Fibroblast of the aortic adventitia (primary cell): ENCODE measurements at places on chromosomes 16 and 17.

DNA sequence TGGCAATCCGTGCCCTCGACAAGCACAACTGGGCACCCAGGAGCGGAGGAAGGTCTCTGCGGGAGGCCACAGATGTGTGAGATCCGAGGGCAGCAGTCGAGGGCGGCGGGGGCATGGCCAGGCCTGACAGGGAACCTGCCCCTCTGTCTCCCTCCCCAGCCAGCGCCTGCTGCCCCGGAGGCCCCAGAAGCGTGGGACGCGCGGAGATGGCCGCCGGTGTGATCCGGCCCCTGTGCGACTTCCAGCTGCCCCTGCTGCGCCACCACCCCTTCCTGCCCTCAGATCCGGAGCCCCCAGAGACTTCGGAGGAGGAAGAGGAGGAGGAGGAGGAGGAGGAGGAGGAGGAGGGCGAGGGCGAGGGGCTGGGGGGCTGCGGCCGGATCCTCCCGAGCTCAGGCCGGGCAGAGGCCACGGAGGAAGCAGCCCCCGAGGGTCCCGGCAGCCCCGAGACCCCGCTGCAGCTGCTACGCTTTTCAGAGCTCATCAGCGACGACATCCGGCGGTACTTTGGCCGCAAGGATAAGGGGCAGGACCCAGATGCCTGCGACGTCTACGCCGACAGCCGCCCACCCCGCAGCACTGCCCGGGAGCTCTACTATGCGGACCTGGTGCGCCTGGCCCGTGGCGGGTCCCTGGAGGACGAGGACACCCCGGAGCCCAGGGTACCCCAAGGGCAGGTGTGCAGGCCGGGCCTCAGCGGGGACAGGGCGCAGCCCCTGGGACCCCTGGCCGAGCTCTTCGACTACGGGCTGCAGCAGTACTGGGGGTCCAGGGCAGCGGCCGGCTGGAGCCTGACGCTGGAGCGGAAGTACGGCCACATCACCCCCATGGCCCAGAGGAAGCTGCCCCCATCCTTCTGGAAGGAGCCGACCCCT lies 1.7 kb downstream of the PERCC1 start:
- DNase-seq, result no peak

DNA sequence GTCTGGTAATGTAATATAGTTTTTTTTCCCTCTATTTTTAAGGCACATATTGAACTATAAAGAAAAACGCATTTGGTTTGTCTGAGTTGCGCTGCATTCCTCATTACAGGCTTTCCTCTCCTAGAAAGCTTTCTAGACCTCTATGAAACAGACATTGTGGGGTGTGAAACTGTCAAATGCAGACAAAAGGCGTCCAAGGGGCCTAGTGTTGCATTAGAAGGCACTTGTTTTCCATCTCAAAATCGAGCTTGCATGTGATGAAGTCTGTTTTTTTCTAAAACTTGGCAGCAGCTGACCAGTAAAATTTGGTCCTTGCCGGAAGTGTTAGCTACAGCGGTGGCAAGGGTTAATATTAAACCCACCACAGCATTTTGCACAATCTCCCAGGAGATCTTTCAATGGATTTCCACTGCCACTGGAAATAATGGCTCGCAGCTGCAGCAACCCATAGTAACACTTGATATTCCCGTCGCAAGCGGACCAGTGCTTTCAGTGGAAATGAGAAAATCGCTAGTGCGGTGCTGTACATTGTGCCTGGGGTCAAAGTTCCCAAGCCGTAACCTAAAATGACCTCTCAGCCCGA lies 602.6 kb downstream of the KCNJ2 start:
- DNase-seq, result no peak

- DNase-seq, result no peak
These were observed 563 bp downstream of the ZCCHC14 start for GRCh38 chr16:87492291-87492630.

DNA sequence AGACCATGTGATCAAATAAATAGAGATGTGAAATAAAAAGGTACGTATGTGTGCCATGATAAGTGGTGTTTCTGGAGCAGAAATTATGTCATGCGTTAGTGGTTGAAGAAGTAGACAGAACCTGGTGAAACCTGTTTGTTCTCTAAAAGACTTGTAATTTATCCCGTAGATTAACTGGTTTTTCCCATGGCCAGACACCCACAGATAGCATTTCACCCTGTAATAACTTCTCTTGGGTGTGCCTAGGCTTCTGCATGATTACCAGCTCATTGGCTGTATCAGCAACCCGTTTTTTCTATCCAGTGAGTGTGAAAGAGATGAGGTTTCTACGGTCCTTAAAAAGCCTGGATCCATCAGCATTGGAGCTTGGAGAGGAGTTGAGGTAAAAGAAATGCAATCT lies 471.3 kb downstream of the NPIPA7 start:
- DNase-seq, result no peak

DNA sequence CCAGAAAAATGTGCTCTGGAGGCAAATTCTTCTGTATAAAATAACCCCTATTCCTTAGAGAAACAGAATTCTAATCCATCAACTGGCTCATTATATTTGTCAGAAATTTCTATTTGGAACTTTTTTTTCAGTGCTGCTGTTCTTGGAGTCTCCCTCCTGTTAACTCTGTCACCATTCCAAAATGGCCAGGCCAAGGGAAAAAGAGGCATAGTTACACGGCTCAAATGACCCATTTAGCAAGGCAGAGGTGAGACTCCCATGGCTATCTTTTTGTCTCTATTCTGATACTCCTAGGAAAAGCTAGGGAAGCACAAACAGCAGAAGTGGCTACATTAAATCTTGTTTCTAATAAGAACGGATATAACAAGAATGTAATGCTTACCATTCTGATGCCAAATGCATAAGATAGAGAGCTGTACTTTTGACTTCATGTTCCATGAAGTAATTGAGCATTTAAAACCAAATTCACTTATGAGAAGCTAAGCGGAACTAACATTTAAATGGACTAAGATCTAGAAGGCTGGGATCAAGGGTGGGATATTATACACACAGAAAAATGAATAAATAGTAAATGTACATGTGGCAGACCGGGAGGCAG lies 64.4 kb upstream of the CORO6 start:
- DNase-seq, result no peak

- no peak for DNase-seq
These were observed 29.5 kb downstream of the NSMCE1 start for GRCh38 chr16:27239026-27239425.

DNA sequence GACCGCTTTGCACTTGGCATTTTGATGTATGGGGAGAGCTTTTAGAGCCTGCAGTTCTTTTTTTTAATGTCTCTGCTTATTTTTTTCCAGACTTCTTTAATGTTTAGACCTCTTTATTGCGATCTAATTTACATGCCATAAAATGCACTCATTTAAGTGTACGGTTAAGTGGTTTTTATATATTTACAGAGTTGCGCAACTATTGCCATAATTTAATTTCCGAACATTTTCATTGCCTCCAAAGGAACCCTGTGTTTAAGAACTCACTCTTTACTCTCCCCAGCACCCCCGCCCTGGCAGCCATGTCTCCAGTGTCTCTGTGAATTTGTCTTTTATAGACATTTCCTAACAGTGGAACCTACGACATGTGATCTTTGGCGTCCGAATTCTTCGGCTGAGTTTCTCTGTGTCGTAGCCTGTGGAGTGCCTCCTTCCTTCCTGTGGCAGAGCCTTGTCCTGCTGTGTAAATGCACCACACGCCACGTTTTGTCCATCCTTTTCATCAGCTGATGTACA lies 24.0 kb downstream of the ZNF750 start:
- no peak for DNase-seq

DNA sequence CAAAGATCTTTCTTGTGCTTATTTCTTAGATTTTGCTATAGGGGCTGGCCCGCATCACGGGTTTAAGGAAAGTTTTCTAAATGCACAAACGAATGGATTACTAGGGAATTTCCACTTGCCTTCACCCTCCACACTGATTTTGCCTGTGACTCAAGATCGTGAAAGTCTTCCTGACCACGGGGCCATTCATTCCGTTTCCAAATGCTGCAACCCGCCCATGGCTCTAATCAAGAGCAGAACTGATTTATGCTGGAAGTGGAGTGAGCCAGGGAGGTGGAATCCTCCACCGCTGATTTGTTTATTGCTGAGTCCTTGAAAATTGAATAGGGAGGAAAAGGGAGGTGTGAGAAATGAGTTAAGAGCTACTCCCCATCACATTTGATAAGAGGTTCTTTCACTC lies 52.4 kb downstream of the CA10 start:
- no peak for DNase-seq

DNA sequence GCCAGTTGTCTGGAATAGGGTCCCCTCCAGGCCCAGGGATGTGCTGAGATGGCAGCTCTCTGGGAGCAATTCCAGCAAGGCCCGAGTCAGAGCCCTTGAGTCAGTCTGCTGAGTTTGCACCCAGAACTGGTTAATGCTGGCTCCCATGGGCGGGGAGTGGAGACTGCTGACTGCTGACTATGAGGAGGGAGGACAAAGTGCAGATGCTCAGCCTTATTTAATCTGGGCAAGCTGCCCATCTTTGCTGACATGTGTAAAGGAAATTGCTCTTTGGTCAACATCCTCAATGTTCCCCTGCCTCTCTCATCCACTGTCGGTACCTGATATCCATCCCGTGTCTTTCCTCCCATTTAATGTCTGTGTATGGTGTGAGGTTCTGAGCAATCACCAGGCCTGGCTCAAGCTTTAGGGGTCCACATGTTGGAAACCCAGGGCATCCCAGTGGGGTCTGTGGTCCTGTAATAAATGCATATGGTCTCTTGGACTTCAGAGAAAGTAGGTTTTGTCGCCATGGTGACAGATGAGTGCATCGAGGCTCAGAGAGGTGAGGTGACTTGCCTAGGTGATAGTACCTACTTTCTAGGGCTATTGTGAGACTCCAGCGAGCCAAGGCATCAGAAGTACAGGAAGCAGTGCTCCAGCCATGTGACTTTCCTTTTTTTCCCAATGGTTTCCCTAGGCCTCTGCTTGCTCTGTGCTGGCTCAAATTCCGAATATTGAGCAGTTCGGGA lies 20.0 kb upstream of the RNF135 start:
- DNase-seq, result peak; percentile 91

DNA sequence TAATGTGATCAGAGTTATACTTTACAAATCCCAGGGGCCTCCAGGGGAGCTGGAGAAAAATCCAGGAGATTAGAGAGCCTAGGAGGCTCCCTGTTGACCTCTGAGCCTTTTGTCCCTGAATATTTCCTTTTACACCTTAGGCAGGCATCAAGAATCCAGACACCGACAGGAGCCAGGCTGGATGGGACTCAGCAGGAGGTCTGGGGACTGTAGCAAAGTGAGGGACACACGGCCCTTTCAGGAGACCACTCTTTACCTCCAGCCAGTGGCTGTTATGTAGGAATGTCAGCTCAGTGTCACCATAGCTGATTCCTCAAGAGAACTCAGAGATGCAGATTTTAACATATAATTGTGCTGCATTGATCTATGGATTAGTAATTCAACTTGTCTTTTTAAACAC lies 198.4 kb downstream of the SHISA9 start:
- no peak for DNase-seq

DNA sequence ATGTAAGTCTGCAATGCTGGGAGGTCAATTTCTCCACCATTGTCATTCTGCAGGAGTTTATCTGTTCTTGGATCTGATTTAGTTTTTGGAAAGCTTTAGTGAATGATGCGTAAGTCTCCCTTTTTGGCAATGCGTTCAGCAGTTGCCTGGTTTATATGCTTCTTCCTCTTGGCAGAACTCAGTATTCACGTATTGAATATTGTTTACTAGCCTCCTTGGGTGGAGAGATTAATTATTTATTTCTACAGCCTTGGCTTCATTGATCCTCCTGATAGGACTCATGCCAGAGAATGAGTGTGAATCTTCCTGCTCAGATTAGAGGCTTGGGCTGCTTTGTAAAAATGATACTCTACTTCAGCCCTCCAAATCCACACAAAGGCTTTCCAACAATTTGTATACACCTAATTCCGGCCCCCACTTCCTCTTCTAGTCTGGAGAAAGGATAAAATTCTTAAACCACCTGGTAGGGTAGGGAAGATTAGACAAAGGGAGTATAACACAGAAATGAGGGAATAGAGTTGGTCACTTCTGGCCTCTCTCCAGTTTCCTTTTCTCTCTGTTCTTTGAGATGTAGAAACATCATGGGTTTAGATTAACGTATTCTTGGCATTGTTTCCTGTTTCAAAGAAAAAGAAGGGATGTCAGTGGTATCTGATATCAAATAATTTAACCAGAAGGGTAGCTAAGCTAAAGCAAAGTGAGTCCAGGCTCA lies 929.8 kb downstream of the KCNJ2 start:
- DNase-seq, result no peak

- DNase-seq, result no peak
These were observed 62.9 kb upstream of the AMZ2 start for GRCh38 chr17:68184816-68185436.

GRCh38 chr16:78639775-78640174 lies 540.3 kb downstream of the WWOX start:
- no peak for DNase-seq

DNA sequence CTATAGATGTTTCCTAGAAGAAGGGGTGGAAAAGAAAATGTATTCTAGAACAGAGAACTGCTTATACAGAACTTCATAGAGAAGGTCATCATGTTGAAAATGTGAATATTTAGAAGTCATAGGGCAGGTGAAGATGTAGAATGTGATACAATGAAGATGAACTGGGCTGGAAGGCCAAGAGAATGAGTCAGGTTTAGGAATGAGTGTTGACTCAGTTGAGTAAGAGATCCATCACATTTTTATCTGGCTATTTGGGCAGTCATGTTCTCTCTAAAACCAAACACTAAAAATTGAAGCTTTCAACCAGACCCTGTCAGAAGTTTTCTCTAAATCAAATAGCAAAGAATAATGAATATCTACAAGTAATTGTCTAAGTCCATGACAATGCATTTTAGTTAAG lies 660.5 kb downstream of the KCNJ2 start:
- DNase-seq, result no peak

DNA sequence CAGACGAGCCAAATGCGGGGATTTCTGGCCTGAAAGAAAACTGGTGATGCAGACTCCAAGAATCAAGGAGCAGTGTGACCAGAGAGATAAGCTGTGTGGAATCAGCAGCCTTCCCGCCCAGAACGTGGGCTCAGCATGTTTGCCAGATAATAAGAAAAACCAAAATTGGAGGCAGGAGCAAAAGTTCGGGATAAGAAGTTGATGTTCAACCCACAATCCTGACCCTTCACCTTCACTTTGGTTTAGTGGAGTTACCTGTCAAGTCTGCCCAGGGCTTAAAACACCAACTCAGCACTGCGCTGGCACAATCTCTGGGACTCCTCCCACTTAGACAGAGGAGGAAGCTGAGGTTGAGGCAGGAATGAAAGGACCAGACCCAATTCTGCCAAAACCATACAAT lies 3.1 kb downstream of the SLC43A2 start:
- DNase-seq, result peak; percentile 23

GRCh38 chr17:55617441-55617840 lies 105.2 kb downstream of the TMEM100 start:
- DNase-seq, result no peak

GRCh38 chr17:20996724-20997615 lies 45.8 kb downstream of the USP22 start:
- no peak for DNase-seq

DNA sequence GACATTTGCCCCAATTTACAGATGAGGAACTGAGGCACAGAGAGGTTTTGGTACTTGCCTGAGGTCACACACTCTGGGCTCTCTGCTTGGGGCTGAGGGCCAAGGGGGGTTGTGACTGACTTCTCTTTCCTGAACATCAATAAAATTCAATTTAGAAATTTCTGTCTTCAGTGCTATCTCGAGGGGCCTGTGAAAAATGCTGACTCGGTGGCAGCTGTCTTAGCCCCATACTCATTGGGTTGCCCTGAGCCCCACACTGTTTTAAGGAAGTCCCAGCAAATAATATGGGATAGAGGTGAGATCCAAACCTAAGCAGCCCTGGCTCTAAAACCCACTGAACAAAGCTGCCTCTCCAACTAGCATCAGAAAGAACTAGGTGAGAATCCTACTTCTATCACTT lies 7.0 kb upstream of the BRCA1 start:
- no peak for DNase-seq

GRCh38 chr17:8147141-8147804 lies 4.9 kb downstream of the PER1 start:
- DNase-seq, result no peak
